ENCODE measurements at places on chromosomes 7 and 10. TPM values are rescaled to one million over a fixed set of nuclear protein-coding genes. Genes with fewer than 3 reads are reported as not detected.
A peak's percentile ranks its signal among the peaks of the same experiment; 100 is the strongest.

DNA sequence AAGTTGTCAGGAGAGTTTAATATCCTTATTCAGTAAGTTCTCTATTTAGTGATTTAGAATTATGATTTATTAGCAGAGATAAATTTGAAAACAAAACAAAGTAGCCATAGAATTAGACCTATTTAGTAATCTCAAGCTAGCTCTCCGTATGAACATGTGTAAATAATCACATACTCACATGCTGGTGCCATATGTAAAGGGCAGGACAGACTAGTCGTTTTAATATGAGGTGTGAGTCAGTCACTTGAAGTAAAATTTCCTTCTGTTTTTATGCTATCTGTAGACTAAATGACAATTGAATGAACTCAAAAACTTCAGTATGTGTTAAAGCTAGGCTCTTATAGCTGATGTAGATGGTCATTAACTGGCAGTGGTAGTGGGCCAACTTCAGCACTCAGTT is 67.1 kb downstream of the WAC start:
- peaks cover 50% of the 10 kb centered on the region for H3K36me3 ChIP-seq
- DNase-seq, result no peak

The AS3MT gene
- 0.79 TPM for total RNA-seq

- peak; percentile 78 for DNase-seq
- no peaks in the 10 kb centered on the region for H3K36me3 ChIP-seq
These were observed 66.8 kb downstream of the LYZL2 start for GRCh38 chr10:30562787-30563186.

DNA sequence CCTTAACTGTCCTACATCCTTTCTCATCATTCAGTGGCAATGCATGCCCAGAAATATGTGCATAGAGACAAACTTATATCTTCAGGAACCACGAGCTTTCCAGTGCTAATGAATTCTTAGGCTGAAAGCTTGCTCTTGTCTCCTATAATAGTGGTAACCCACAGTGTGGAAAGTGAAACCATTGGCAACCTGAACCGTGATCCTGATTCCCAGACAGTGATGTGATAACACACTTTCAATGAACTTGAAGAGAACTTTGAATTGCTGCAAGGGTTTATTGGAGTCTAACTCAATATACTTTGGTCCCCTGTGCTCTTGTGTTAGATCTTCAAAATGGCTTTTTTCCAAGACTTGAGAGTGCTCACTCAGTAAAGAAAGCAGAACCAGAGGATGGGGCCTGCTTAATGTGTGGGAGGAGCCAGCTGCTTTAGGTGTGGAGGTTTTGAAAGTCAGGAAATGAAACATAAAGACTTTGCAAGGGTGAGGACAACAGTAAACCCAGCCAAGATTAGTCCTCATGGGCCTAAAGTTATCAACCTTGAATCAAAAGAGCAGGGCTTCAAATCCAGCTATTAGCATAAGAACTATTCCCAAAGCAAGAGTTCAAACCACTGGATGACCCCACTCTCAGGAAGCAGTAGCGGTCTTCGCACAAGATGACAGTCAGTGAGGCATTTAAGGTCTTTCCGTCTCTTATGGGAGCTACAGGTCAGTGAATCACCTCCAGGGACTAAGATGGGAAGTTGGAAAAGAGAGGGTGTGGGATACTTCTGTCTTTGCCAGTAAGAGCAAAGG is 332.4 kb upstream of the NRP1 start:
- no peaks in the 10 kb centered on the region for H3K36me3 ChIP-seq
- no peak overlapping the region for H3K4me3 ChIP-seq
- no peak for DNase-seq
- H3K4me1 ChIP-seq, result peaks cover 4% of the 10 kb centered on the region

DNA sequence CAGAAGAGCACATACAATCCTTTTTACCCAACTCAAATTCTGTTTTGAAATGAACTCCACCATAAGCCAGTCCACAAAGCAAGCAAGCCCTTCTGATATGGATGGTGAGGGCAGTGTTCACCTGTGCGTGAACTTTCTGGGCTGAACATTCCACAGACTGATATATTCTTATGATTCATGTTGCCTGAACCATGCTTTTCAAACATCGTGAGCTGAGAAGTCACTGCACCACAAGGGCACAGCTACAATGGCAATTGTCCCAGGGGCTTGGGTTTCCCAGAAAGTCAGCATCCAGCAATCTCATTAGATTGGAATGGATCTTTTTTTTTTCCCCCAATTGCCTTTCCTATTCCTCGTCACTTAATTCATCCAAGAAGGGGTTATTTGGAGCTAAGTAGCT is 86.9 kb upstream of the ZNF438 start:
- no peak overlapping the region for H3K27ac ChIP-seq
- H3K36me3 ChIP-seq, result peaks cover 2% of the 10 kb centered on the region
- no peak for DNase-seq
- no peaks in the 10 kb centered on the region for H3K27me3 ChIP-seq

DNA sequence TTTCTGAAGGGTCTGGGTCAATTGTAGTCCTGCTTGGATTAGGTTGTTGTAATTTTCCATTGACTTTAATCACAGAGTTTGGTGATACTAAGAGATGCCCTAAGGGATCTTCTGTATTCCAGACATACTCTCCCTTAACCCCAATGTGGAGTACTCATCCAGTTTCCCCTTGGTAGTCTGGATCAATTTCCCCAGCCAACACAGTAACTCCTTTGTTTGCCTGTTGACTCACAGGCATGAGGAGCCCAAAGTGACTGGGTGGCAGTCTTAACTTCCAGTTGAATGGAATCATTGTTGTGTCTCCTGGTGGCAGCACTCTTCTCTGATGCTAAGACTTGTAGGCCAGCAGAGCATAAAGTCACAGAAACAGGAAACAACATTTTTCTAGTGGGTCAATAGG is 41.5 kb upstream of the PIK3CG start:
- H3K4me3 ChIP-seq, result no peak overlapping the region
- H3K27ac ChIP-seq, result no peak overlapping the region
- DNase-seq, result no peak
- H3K36me3 ChIP-seq, result no peaks in the 10 kb centered on the region
- no peaks in the 10 kb centered on the region for H3K27me3 ChIP-seq

- H3K36me3 ChIP-seq, result peaks cover 56% of the 10 kb centered on the region
- H3K4me3 ChIP-seq, result no peak overlapping the region
- no peak for DNase-seq
- peaks cover 13% of the 10 kb centered on the region for H3K4me1 ChIP-seq
- no peak overlapping the region for H3K27ac ChIP-seq
- H3K27me3 ChIP-seq, result no peaks in the 10 kb centered on the region
These were observed 15.9 kb downstream of the DENND11 start for GRCh38 chr7:141686074-141686473.

The GOLGA7B gene
- 0.33 TPM for total RNA-seq

The C10orf62 gene
- not detected for total RNA-seq

DNA sequence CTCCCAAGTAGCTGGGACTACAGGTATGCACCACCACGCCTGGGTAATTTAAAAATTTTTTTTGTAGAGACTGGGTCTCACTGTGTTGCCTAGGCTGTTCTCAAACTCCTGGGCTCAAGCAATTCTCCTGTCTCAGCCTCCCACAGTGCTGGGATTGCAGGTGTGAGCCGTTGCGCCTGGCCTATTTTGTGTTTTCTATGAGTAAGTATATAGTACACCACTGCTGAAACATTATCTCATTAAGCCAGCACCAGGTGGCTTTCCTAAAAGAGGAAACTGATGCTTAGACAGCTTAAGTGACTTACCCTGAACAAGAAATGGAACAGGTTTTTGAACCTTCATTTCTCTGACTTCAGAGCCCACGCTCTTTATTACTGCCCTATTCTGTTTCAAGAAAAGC is 7.8 kb upstream of the PTPN12 start:
- H3K27me3 ChIP-seq, result peaks cover 14% of the 10 kb centered on the region
- H3K27ac ChIP-seq, result no peak overlapping the region
- peaks cover 5% of the 10 kb centered on the region for H3K4me1 ChIP-seq
- H3K4me3 ChIP-seq, result no peak overlapping the region

The CHN2 gene
- total RNA-seq, result not detected

DNA sequence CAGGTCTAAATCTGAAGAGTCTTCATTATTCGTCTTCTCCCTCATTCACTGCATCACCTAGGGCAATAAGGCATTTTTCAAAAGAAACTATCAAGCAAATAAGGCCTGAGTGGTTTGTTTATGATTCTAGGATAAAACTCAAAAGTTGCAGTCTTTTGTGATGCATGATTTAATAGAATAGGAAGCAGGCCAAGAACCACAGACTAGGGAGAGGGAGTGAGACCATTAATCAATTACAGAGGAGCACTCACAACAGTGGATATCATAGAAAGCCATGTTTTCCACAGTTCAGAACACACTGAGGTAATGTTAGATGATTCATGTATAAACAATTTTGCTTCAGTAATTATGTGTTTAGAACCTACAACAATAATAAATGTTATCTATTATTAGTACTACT is 87.8 kb upstream of the LRRTM3 start:
- H3K36me3 ChIP-seq, result no peaks in the 10 kb centered on the region
- no peak for DNase-seq
- H3K27ac ChIP-seq, result no peak overlapping the region
- H3K4me3 ChIP-seq, result no peak overlapping the region
- H3K4me1 ChIP-seq, result no peaks in the 10 kb centered on the region
- no peaks in the 10 kb centered on the region for H3K27me3 ChIP-seq

The NUDT13 gene
- total RNA-seq, result 0.91 TPM

The CCL24 gene
- total RNA-seq, result not detected

DNA sequence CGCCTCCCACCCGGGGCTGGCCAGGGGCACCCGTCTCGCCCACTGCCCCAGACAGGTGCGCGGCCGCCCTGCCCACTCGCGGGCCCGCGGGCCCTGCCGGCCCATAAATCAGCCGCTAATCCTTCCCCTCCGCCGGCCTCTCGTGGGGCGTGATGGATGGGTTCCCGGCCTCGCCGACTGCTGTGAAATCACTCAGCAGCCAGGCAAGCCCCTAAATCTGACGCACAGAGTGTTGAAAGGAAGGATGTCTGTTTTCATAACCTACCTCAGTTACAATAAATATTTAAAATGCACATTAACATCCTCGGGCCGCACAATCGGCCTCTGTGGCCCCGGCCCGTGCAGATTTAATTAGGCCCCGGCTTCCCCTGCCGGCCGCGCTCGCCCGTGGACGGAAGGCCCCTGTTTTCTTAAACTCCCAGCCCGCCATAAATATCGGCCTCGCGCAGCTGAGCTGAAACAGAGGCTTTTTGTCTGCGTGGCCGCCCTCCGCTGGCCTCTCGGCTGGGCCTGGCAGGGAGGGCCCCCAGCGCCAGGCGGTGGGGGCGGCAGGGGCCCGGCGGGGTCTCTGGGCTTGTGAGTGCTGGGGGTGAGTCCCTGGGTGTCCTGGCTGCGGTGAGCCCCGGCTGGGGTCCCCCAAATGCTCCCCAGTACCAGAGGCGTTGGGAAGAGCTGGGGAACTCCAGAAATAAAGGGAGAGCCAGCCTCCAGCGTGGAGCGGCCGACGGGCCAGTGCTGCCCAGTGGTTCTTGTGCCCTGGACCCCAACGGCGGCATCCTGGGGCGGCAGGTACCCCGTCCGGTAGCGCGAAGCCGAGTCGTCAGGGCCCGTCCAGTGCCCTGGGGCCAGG is 90.7 kb downstream of the UNCX start:
- peaks cover 3% of the 10 kb centered on the region for H3K27me3 ChIP-seq
- H3K36me3 ChIP-seq, result no peaks in the 10 kb centered on the region
- no peaks in the 10 kb centered on the region for H3K4me1 ChIP-seq
- H3K4me3 ChIP-seq, result no peak overlapping the region
- no peak overlapping the region for H3K27ac ChIP-seq
- no peak for DNase-seq

The TMEM254 gene
- 13.1 TPM for total RNA-seq

GRCh38 chr7:40887099-40887498 is 752.3 kb downstream of the SUGCT start:
- DNase-seq, result no peak
- no peak overlapping the region for H3K4me3 ChIP-seq
- H3K27ac ChIP-seq, result no peak overlapping the region
- no peaks in the 10 kb centered on the region for H3K36me3 ChIP-seq
- H3K27me3 ChIP-seq, result no peaks in the 10 kb centered on the region
- no peaks in the 10 kb centered on the region for H3K4me1 ChIP-seq

- H3K4me3 ChIP-seq, result peak overlapping the region; percentile 92
- H3K36me3 ChIP-seq, result peaks cover 26% of the 10 kb centered on the region
- peaks cover 51% of the 10 kb centered on the region for H3K4me1 ChIP-seq
- H3K27ac ChIP-seq, result peak overlapping the region; percentile 91
These were observed 659 bp downstream of the OPTN start for GRCh38 chr10:13100349-13101294.

GRCh38 chr10:75547391-75548298 is 116.2 kb downstream of the LRMDA start:
- no peak overlapping the region for H3K27ac ChIP-seq
- H3K4me1 ChIP-seq, result no peaks in the 10 kb centered on the region
- no peaks in the 10 kb centered on the region for H3K27me3 ChIP-seq
- H3K36me3 ChIP-seq, result no peaks in the 10 kb centered on the region
- no peak for DNase-seq
- H3K4me3 ChIP-seq, result no peak overlapping the region

The SLC29A3 gene
- 6.0 TPM for total RNA-seq

GRCh38 chr7:34438436-34438835 is 219.6 kb upstream of the NPSR1 start:
- H3K4me1 ChIP-seq, result no peaks in the 10 kb centered on the region
- no peak overlapping the region for H3K27ac ChIP-seq
- DNase-seq, result no peak
- H3K27me3 ChIP-seq, result no peaks in the 10 kb centered on the region

DNA sequence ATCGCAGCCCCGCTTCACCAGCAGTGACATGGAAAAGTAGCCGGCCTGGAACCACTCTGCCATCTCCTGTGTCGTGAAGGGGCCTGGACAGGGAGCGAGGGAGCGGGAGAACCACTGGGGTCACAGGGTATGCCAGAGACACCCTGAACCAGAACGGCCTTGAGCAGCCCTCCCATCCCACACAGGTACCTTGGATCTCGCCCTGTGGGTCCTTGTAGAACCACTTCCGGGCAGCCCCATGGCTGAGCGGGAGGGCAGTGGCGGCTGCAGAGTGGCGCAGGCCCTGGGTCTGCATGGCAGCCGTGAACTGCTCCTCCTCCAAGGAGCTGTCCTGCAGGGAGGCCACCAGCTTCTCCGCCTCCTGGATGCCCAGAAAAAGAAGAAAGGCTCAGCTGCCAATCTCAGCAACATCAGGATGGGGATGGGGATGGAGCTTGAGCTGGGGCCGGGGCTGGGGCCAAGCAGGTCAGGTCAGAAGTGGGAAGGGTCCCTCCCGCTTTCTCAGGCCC is 9.5 kb downstream of the GIGYF1 start:
- H3K4me3 ChIP-seq, result no peak overlapping the region
- H3K27me3 ChIP-seq, result no peaks in the 10 kb centered on the region

DNA sequence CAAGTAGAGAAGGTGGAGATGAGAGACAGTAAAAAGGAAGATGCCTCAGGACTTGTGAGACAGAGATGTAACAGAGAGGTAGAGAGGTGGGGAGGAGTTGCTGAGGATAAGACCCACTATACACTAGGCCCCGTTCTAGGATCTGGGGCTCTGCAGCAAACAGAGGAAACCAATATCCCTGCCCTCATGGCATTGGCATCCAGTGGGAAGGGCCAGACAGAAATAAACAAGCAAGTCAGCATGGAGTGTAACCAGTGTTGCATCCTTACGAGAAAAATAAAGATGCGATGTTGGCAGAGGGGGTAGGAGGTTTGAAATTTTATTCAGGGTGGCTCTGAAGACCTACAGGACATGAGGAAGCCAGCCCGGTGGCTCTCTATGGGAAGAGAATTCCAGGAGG is 22.0 kb upstream of the EEPD1 start:
- no peak overlapping the region for H3K4me3 ChIP-seq
- no peak overlapping the region for H3K27ac ChIP-seq
- H3K4me1 ChIP-seq, result no peaks in the 10 kb centered on the region
- no peaks in the 10 kb centered on the region for H3K36me3 ChIP-seq
- peaks cover 8% of the 10 kb centered on the region for H3K27me3 ChIP-seq

The SLC13A4 gene
- not detected for total RNA-seq
